ENCODE measurements at places on chromosomes 3 and 15.

DNA sequence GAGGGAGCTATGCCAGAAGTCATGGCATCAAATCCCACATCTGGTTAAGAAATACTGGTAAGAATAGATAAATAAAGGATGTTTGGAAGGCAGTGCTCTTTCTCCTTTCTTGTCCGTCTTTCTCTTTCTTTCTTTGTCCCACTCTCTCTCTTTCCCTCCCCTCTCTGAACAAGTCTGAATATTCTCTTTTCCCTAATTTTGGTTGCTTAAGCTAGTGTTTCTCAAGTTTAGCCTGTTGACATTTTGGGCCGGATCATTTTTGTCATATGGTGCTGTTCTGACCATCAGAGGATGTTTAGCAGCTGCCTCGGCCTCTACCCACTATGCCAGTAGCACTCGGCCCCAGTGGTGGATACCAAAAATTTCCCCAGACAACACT lies 405.3 kb upstream of the C2CD4B start:
- no peak for DNase-seq

DNA sequence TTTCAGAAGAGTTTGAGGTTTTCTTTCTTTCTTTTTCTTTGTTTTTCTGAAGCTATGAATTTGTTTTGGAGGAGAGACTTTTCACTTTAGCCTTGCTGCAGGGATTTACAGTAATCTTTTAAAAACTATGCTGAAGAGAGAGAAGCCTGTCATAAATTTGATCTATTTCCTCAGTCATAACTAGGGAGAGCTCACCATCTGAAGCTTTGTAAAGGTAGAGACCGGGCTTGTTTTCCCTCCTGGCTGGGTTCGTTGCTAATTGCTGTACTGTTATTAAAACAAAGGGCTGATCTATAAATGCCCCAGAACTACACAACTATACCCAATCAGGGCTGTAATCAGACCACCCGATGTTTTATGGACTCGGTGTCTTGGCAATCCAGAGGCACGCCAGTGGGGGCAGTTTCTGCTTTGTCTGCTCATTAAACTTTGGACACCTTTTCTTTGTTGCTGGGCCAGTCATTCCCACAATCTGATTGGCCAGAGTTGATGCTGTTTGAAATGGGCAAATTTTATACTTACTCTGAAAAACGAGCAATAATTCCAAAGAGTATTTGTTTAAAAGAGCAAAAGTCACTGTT lies 164.3 kb downstream of the CACNA1D start:
- DNase-seq: no peak

GRCh38 chr3:99542767-99543518 lies 95.5 kb upstream of the COL8A1 start:
- no peak for DNase-seq

GRCh38 chr3:13507570-13508339 lies 27.6 kb downstream of the HDAC11 start:
- no peak for DNase-seq

GRCh38 chr3:149258298-149258697 lies 36.7 kb upstream of the CP start:
- no peak for DNase-seq

All from effector memory CD4-positive, alpha-beta T cell (primary cell).